CD8-positive, alpha-beta T cell (primary cell): ENCODE measurements at places on chromosomes 7 and 10.

DNA sequence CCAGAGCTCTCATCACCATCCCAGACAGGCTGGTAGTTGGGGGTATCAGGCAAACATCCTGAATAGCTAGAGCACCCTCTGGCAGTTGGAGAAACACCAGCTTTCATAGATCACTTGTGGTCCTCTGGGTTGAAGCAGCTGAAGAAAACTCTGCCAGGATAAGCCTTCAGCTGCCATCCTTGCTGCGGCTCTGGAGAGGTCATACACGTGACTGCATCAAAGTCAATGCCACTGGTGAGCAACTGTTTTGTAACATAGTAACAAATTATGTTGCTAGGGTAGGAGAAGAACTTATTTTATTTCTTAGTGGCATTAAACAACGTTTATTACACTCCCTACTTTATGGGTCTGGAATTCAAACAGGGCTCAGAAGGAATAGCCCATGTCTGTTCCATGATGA lies 19.2 kb upstream of the PANK1 start:
- no peak for DNase-seq

DNA sequence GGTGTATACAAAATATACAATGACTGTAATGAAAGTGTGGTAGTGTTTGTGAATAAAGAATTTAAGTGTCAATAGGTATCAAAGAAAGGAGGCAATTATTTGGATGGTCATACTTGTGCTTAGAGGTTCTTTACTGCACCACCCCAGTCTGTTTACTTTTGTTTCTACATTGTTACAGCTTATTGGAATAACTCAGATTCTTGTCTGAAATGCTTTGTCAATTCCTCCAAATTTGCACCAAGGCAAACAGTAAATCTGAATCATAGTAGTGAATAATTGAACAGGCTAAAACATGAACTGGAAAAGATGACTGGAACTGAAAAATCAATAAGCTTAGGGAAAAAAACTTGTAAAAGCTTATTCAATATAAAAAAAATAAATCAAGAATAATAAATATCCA lies 319.2 kb downstream of the EXOC4 start:
- no peak for DNase-seq

DNA sequence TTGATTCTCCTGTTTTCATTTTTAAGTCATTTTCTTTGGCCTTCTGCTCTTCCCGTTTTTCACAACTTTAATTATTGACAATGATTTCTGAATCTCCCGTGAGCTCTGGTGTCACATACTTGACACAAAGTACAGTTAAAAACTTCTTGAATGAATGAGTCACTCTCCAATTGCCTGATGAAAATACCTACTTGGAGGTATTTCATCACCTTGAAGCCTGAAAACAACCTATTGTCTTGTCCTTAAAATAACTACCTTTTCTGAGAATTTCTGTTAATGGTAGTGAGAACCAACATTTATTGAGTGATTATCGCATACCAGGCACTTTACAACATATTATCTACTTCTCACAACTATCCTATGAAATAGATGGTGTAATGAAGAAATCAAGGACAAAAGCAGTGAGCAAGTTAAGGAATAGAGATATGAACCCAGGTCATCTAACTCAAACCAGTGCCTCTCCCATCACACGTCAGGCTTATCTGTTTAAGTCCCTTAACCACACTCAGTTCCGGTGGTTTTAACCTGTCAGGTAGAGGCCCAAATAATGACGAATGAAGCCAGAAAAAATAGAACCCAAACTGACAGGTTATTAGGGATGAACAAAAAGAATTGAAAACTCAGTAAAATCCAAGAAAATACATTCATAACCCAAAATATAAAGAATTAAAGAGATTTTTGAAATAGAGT lies 11.6 kb downstream of the BET1 start:
- no peak for DNase-seq

- DNase-seq, result no peak
Observed at GRCh38 chr10:76080451-76080850, 649.0 kb downstream of the LRMDA start.

DNA sequence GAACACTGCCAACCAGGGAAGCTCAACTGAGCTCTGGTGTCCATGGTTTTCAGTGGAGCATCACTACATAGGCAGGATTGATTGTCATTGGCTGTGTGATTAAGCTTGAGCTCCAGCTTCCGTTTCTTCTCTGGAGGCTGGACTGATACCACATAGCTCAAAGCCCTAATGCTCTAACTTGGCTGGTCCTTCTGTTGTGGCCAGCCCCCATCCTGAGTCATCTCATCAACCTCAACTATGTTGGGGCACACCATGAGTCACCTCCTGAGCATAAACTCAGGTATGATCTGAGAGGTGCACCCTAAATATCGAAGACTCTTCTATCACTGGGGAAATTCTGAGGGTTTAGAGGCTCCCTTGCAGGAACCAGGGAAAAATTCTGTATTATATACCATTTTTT lies 114.5 kb upstream of the INHBA start:
- no peak for DNase-seq
